ENCODE measurements at places on chromosomes 4 and X.

DNA sequence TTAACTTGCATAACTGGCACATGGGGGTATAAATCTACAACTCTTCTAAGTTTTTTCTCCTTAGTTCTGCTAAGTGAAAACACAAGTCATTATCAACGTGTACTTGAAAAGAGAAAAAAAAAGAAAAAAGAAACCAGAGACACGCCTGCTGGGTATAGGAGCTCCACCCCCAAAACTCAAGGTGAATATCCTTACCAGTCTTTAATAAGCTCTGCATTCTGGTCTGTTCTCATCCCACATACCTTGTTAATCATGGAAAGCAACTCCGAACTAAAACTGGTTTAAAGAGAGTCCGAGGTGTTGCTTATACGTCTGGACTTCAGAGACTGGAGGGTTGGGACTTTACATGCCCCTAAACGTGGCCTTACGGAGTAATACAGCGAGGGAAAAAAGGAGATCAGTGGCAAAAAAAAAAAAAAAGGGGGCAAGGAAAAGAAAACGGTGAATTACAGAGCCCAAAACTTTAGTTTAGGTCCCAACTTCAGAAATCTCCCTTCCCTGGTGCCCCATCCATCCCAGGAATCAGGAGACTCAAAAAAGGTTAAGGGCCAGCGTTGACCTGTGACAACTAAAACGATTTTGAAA lies 1.0 kb downstream of the PGRMC2 start:
- no peak for DNase-seq

DNA sequence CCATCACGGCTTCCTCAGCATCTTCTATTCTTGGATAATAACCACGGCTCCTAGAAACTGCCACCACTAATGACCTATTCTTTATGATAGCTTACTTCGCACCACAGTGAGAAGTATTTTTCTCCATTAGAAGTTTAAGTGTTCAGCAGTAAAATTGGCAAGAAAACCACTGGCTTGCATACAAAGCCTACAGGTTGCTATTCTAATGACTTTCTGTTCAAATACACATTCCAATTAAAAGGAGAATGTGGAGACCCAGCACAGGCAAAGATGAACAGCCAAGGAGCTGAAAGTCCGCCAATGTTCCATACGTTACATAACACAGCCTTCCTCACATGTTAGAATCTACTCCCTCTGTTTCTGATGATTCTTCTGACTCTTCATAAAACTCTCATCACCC lies 875.0 kb upstream of the PRKX start:
- no peak for DNase-seq

GRCh38 chr4:40613456-40613855 lies 16.2 kb downstream of the RBM47 start:
- DNase-seq: no peak

- DNase-seq: no peak
Observed at GRCh38 chr4:154315741-154316140, 175.9 kb downstream of the DCHS2 start.

DNA sequence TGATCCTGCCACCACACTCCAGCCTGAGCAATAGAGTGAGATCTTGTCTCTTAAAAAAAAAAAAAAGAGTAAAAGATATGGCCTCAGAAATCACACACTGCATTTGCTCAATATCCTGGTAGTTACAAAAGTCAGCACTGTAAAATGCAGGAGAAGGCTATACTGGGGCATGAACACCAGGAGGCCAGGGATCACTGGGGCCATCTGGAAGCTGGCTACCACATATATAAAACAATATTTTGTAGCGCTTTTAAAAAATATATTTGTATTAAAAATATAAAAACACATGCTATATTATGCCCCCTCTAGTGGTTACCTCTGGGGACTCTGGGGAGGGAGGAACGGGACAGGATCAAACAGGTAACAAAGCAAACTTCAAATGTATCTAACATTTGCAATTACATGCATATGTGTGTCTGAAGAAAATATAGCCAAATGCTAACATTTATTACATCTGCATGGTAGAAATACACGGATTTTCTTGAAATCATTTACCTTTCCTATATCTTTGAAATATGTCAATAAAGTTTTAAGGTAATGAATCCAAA lies 4.0 kb downstream of the C4orf46 start:
- DNase-seq: no peak

GRCh38 chr4:124487651-124488050 lies 224.9 kb downstream of the ANKRD50 start:
- no peak for DNase-seq

DNA sequence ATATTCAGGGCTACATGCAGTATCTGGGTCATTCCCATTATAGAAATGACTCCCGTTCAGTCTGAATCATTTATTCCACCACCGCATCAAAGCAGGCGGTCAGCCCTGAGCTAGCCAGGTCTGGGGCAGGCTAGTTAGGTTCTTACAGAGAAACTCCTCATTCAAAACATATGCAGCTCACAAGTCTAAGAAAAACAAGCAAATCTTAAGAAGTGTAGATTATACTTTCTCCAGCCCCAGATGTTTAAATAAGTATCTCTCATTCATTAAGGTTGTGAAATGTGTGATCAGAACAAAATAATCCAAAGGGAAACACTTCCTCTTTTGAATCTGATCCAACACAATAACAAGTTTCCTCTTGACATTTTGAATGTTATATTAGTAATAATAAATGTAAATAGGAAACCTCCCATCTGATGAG lies 441.9 kb downstream of the INPP4B start:
- no peak for DNase-seq

DNA sequence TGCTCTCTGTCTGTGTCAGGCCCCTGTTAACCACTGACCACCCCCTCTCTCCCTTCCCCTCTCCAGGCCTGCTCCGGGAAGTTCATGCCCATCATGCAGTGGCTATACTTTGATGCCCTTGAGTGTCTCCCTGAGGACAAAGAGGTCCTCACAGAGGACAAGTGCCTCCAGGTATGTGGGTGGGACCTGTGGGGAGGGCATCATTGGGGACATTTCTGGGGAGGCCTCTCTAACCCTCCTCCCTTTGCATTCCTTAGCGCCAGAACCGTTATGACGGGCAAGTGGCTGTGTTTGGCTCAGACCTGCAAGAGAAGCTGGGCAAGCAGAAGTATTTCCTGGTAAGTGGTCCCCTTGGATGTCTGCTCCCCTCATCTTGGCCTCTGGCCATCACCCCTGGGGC lies 9.2 kb downstream of the UBA1 start:
- DNase-seq: peak; percentile 49

GRCh38 chr4:78242071-78242470 lies 184.9 kb downstream of the FRAS1 start:
- DNase-seq: no peak

DNA sequence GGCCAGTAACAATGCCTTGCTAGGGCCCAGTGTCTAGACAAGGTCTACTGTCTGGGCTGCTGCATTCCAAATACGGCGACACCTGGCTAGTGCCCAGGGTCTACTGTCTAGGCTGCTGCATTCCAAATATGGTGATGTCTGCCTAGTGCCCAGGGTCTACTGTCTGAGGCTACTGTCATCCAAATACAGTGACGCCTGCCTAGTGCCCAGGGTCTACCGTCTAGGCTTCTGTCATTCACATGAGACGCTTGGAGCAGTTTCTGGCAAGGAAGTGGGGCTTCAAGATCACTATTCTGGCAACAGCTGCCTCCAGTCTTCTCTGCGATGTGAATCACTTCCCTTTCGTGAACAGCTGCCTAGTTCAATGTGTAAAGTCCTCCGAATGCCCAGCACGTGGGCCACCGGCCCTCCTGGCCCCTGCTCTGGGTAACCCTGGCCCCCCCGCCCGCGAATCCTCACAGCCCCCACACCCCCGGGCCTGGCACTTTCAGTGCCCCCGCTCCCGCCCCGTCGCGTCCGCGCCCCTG lies 12.7 kb downstream of the ACOX3 start:
- DNase-seq: no peak

GRCh38 chrX:2707334-2707760 lies 16.3 kb downstream of the CD99 start:
- DNase-seq: no peak

- no peak for DNase-seq
Observed at GRCh38 chrX:9884031-9884779, 83.0 kb upstream of the CLDN34 start.

DNA sequence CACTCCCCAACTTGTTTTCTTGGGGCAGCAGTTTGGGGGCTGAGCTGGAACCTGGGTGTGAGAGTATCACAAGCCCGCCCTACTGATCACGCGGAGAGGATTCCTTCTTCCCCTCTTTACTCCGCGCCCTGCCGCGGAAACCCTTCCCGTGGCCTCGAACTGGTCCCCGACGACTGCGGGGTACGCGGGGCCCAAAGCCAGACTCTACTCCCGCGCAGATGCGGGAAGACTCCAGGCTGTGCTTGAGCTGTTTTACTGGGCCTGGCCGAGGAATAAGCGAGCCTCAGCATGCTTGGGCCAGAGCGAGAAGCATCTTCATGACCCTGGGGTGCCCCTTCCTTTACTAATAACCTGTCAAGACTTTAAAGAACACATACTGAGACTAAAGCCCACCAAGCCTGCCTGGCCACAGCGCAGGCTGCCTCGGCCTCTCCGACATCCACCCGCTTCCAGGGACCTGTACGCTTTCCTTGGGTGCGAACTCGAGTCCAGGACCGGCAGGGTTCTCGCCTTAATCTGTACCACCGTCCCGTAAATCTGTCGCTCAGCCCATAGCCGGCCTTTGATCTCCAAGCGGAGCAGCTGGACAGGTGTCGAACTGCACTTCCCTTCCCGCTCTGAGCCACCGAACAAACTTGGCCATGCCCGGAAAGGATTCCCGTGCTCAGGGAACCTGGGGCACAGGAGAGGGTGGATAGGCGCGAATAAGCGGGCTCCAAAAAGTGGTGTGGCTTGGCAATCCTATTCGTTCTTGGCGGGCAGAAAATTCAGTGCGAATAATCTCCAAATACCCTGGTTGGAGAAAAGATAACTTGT lies 55.0 kb upstream of the TMEM33 start:
- DNase-seq: no peak

DNA sequence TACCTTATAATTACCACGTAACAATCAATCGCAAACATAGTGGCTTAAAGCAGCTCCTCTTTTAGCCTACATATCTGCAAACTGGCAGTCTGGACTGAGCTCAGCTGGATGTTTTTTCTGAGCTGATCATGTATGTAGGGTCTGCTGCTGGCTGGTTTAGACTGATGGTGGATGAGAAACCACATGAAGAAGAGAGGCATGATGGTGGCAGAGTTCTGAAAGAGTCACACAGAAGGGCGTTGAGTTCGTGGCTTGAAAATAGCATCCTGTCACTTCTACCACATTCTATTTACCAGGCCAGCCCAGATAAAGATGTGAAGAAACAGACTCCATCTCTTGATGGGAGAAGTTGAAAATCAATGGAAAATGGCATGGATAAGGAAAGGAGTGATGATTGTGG lies 151.3 kb downstream of the SNCA start:
- no peak for DNase-seq

DNA sequence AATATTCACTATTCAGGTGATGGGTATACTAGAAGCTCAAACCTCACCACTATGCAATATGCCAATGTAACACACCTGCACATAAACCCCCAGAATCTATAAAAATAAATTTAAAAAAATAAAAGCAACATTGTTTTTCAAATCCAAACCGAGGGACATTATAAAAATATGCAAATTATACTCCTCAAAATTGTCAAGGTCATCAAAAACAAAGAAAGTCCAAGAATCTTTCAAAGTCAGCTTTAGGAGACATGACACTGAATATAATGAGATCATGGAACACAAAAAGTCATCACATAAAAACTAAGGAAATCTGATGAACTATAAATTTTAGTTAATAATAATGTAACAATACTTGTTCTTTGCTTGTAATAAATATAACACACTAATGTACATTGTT lies 43.2 kb upstream of the AR start:
- DNase-seq: no peak

DNA sequence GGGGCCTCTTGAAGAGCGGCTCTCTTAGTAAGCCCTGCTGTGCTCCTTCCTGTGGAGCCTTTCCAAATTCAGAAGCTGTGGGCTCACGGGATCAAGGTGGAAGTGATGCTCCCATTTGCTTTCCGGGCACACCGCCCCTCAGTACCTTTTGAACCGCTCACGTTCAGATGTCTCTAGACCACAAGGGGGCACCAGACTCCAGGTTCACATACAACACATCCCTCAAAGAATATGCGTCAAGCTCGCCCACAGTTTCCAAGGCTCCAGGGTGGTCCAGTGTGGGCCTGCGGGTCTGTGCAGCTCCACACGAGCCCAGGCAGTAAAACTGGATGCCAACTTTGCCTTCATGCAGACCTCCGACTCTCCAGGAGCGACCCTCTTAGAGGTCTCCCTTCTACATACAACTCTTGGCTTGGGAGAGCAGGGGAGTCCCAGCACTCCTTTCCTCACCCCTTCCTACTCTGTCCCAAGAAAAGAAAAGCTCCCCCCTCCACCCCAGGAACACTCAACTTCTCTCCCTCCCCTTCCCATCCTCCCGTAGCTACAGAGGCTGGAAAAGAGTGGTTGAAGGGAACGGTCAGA lies 11.0 kb downstream of the SUPT20HL1 start:
- no peak for DNase-seq

DNA sequence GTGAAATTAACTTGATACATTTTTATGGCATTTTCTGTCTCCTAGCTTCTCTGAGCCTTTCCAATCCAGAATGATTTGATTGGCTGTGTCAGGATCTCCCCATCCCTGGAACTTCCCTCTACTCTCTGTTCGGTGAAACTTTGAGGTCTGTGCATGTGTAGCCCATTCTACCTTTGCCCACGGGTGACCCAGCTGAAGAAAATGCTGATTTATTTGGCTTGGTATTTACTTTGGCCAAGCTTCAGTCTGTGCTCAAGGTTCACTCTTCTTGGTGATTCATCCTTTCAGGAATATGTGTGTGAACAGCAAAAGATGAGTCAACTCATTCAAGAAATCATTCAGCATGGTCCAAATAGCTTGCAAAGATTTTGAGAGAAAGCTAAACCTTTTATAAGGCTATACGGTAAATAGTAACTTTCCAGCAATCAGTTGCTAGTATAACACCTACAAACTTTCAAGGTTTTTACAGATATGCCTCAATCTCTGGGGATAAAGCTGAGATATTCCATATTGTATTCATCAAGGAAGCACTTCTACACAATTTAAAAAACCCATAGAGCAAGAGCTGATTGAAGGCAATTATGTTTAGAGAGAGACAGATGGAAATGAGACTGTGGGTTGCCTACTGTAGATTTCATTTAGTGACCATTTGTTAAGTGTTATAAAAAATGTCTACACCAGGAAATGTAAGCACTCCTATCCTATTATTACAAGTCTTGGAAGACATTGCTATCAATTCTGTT lies 233.9 kb upstream of the CXXC4 start:
- DNase-seq: no peak

DNA sequence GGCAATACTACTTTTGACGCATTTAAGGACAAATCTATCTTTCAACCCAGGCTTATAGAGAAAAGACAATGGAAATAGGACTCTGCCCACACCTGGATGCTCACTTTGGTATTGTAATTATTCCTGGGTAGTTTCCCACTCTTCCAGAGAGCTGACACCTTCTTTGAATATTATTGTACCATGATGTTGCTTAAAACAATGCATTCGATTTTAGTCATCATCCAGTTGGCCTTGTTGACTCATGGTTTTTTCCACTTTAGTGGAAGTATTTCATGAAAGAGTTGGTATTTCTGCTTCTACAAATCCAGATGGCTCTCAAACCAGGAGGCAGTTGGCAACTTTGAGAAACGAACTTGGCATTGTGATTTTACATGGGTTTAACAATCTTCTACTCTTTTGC lies 124.2 kb downstream of the ENOX2 start:
- DNase-seq: no peak

- no peak for DNase-seq
Observed at GRCh38 chr4:152690706-152691651, 11.2 kb upstream of the TMEM154 start.
